ENCODE measurements at places on chromosomes 7 and 10. TPM values are rescaled to one million over a fixed set of nuclear protein-coding genes. Genes with fewer than 3 reads are reported as not detected.

DNA sequence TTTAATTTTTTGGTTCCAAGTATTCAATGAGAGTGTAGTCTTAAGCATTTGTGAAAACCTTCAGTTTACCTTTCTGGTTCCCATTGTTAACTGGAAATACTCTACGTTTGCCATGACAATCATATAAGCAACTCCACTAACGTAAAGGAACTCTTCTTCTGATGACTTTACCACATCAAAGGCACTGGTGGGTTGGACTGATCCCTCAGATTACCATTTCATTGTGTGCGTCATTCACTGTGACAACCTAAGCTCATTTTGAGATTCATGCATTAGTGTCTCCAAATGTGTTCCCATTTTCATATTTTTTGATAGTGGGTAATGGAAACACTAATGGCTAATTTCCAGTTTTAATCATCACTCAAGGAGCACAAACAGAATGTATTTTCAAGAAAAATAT is 119.9 kb upstream of the COL1A2 start:
- no peak for DNase-seq

- DNase-seq = no peak
Observed at GRCh38 chr7:26850193-26850651, 14.2 kb downstream of the SKAP2 start.

DNA sequence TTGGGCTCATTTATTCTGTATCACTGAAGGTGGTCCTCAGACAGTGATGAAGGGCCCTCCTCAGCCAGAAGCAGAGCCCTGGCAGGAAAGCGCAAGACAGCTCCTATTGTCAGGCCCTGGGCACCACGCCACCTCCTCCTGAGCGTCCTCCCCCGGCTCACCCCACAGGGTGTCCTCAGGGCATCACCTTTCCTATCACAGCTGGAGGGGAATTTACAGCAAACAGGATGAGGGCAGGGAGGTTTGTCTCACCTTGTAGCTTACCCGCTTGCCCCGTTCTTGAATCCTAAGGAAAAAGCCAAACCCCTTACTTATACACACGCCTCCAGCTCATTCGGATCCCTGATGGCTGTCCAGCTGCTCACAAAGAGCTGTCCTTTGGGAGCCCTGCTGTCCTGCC is 50.2 kb upstream of the LANCL2 start:
- no peak for DNase-seq

DNA sequence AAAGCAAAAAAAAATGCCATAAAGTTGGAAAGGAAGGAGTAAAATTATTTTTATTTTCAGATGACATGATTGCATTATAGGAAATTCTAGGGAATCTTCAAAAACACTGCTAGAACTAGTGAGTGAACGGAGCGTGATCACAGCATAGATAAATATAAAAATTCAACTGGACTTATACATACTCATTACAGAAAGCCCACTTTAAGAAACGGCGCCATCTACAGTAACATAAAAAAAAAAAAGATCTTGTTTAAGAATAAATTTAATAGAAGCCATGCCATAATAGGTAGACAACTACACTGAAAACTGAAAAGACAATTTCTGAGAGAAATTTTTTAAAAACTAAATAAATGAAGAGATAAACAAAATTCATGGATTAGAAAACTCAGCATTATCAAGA is 623.1 kb upstream of the MGMT start:
- no peak for DNase-seq

- DNase-seq = no peak
Observed at GRCh38 chr10:64750672-64751071, 1229.5 kb downstream of the REEP3 start.

GRCh38 chr7:130197094-130197493 is 8.1 kb downstream of the TMEM209 start:
- DNase-seq = no peak

GRCh38 chr7:41294556-41295454 is 408.1 kb downstream of the INHBA start:
- DNase-seq = no peak

DNA sequence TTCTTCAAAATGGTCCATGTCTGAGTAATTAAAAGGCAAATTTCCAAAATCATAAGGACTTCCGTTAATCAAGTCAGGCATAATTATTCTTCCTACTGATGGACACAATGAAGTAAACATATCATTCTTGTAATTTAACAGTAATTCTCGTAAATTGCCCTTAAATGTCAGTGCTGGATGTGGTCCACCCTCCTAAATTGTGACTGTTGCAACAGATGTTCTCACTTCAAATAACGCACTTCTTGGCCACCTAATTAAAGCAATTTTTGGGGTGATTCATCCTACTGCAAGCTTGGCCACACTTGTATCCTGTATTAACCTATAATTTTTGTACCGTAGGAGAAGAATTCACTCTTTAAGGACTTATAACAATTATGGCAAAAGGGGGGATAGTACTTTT is 1.9 kb downstream of the COL1A2 start:
- no peak for DNase-seq

DNA sequence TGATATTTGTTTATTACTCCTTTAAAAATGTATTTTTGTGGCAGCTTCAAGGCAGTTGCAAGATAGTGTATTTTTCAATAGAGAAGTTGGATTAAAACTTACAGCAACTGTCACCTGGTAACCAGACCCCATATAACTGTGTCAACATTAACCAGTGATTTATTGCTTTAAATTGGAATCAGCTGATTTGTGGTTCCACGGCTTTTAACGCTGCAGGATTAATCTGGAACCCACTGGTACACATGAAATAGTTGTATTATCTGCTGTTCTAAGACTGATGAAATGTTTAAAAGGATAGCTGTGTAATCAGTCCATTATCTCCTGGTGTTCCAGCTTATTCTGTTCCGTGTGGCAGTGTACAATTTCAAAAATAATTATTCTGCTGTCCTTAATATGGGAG is 180.2 kb downstream of the CELF2 start:
- DNase-seq = no peak

Gene FKBP6
- total RNA-seq = not detected

Gene SPOCK2
- 8.3 TPM for total RNA-seq

DNA sequence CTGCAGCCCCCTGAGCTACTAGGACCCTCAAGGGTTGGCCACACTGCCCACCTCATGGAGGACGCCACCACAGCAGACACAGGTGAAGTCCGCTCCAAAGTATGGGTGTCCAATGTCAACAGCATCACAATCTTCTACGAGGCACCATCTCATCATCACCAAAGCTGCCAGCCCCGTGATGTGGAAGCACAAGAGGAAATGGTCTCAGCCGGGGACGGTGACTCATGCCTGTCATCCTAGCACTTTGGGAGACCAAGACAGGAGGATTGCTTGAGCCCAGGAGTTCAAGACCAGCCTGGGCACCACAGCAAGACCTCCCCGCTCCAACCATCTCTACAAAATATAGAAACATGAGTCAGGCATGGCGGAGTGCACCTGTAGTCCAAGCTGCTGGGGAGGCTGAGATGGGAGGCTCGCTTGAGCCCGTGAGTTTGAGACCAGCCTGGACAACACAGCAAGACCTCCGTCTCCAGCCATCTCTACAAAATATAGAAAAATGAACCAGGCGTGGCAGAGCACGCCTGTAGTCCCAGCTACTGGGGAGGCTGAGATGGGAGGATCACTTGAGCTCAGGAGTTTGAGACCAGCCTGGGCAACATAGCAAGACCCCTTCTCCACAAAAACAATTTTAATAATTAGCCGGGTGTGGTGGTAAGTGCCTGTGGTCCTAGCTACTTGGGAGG is 48.8 kb upstream of the MYL10 start:
- DNase-seq = no peak

GRCh38 chr7:50567715-50568261 is 2.6 kb upstream of the DDC start:
- no peak for DNase-seq

Gene CPED1
- total RNA-seq = 44.6 TPM

Gene CRTAC1
- 0.93 TPM for total RNA-seq

- no peak for DNase-seq
Observed at GRCh38 chr10:58265249-58265648, 2.4 kb downstream of the IPMK start.

DNA sequence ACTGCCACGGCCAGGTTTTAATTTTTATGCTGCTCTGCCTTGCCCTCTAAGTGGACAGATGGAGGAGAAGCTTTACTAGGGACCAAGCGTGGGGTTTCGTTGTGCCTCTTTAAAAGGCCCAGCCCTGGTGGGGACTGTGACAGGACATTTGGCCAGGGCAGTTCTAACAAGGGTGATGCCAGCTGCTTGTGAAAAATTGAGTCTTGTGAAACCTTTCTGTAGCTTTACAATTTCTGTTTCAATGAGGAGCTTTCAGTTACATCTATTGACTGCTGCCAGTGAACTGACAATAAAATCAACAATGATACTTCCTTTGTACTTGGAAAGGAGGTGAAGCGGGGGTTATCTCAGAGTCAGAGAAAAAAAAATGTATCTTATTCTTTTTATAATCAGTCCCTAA is 233.1 kb upstream of the CSTF2T start:
- DNase-seq = no peak

Gene PSMC2
- 106 TPM for total RNA-seq

DNA sequence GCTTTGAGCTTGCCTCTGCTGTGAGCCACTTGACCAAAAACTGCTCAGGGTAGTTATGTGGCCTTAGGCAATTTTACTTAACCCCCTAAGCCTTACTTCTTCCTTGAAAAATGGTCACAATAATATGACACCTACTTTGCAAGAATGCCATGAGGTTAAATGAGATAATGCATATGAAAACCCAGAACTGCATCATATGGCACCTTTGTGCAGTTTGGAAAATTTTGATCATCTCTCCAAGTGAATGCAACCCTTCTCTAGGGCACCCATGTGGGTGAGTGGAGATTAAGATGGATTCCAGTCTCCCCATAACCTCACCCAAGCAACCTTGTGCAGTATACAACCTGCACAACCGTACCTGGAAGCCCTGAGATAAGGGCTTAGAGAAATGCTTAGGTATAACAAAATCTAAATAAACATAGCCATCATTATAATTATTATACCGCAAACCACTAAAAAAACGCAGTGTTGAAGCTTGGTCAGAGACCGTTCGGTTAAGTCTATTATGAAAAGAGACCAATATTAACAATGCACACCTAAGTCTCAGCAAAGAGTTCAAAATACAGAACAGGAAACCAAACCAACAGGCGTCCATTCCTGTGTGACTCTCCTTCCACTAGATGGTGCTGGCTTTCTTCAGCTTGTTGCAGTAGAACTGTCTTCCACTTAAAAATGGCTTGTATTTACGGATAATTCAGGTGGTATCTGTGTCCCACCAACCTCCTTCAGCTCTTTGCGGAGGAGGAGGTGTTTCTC is 21.0 kb upstream of the ASB15 start:
- no peak for DNase-seq

- no peak for DNase-seq
Observed at GRCh38 chr10:79058899-79059841, 9.6 kb upstream of the ZMIZ1 start.

Gene CARD11
- total RNA-seq = 0.75 TPM
